ENCODE measurements at places on chromosomes 11 and 22.

- no peak for DNase-seq
These were observed 46.2 kb downstream of the FAM83F start for GRCh38 chr22:40040927-40041326.

- DNase-seq = no peak
These were observed 117.3 kb upstream of the POU2AF2 start for GRCh38 chr11:111128076-111128870.

DNA sequence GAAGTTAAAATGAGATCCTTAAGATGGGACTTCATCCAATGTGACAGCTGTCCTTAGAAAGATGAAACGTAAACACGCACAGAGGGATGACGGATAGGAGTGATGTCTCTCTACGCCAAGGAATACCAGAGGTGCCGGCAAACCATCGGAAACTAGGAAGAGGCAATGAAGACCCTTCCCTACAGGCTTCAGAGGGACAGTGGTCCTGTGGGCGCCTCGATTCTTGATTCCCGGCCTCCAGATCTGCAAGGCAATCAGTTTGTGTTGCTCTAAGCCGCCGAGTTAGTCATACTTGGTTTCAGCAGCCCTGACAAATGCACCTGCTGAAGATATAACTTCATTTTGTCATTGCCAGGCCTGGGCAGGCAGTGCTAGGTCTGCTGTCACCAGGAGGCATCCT, 1455.1 kb downstream of the TBC1D22A start:
- DNase-seq = no peak

GRCh38 chr11:132064987-132065620, 694.7 kb downstream of the NTM start:
- DNase-seq = peak; percentile 94

- DNase-seq = peak; percentile 91
These were observed 30.5 kb upstream of the PPARA start for GRCh38 chr22:46119729-46120419.

DNA sequence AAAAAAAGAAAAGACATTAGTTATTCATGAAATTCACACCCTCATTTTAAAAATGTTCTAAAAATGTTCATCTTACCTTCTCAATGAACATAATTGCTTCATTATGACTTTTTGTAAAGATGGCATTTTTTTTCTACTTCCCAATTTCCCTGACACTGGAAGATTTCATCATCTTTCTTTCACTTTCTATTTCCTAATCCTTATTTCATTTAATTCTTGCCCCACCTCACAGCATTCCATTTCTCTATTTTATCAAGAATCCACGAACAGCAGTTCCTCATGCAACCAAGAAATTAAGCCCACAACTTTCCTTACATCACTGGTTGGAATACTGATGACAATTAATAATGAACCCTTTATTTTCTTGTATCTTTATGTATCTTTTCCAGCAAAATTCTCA, 1.9 kb downstream of the PATL1 start:
- DNase-seq = no peak

DNA sequence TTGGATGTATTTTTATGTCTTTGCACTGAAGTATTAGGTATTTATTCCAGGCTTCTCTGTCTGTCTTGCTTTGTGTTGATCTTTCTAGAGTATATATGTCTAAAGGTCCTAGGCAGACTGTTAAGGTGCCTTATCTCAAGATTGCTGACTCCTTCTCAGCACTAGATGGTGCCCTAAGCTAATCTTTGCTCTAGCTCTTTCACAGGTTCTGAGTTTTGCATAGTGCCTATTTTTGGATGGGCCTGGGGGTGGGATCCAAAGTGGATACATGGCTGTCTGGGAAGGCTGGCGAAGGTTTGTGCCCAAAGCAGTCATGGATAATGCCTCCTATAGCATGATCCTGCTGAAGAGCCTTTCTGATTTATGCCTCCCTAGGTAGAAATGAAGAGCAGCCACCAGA, 154.9 kb downstream of the TRPC6 start:
- DNase-seq = peak; percentile 43

GRCh38 chr11:108614086-108614485, 20.5 kb upstream of the EXPH5 start:
- no peak for DNase-seq

DNA sequence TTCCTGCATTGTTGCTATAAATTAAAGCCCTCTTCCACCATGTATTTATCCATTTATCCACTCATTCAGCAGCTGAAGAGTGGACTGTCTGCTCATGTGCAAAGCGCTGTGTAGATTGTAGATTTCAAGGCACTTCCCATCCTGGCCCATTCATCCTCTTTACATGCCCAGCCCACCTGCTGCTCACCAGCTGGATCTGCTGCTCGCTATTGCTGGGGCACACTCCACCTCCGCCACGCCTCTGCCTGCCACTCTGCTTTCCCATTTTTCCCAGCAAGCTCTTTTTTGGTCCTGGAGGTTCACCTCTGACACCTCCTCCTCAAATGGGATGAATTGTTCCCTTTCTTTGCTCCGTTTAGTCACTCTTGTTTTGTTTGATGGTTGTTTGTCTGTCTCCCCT, 48.3 kb downstream of the CEP164 start:
- no peak for DNase-seq

- no peak for DNase-seq
These were observed 4.0 kb upstream of the CYTH4 start for GRCh38 chr22:37278261-37278660.

DNA sequence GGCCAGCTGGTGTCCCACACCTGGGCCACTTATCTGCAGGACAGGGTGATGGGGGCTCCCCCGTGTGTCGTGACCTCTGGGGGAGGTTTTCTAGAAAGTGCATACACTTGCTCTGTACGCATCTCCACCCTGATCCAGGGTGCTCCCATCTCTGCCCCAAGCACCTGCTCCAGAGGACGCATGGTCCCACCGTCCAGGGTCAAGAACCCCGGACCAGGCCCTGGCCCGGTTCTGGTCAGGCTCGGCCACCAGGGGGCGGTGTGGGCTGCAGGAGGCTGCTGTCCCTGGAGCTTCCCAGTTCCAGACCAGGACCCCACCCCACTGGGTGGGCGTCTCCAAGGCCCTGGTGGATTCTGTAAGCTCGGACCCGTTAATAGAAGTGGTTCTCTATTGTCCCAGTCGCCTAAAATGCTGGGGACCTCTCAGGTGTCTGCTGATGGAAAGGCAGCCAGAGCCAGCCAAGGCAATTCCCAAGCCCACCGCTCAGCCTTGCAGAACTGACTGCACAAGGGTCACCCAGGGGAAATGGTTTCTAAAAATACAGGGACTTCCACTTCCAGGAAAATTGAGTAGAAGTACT, 34.7 kb upstream of the SEPTIN5 start:
- peak; percentile 52 for DNase-seq

DNA sequence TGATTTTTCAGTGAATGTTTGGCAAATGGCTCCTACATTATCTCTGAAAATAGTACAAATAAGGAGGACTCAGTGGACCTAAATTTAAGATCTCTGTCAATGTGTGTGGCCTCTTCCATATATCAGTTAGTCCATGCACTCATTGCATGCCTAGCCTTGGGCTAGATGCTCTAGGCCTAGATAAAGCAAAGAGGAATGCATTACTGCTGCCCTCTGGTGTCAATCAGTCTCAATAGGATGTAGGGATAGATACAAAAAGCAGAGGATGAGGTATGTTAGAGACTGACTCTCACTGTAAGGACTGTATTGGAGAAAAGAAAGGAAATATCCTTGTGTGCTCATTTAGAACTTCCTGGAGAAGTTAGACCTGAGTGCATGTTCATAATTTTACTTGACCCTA, 42.0 kb downstream of the MS4A2 start:
- no peak for DNase-seq

DNA sequence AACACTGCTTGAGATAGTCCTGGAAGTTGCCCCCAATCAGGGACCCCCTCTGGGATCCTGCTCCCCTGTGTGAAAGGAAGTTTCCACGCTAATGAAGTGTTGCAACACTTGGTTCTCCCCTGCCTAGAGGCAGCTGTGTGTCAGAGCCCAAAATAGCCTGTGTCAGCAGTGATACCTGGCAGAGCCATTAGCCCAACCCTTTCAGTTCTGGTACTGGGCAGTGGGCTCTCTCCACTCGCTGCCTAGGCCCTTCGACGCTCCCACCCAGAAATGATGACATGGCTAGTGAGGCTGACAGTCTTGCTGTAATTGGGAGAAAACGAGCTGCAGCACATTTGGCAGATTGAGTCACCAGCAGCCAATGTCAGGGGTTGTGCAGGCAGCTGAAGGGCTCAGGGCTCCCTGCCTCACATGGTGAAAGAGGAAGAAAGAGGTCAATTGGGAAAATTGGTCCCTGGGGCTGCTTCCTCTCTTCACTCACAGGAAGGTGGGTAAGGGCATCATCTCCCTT, 1.4 kb upstream of the NXF1 start:
- no peak for DNase-seq

- DNase-seq = no peak
These were observed 117.7 kb downstream of the WT1 start for GRCh38 chr11:32317643-32318042.
